A549 (cell line): ENCODE measurements at places on chromosomes 4 and X. TPM values are rescaled to one million over a fixed set of nuclear protein-coding genes. Genes with fewer than 3 reads are reported as not detected.

The HTN3 gene
- polyA plus RNA-seq = not detected in 3 replicates

The SOD3 gene
- not detected in 3 replicates for polyA plus RNA-seq

The CDKN2AIP gene
- polyA plus RNA-seq = 8.9 to 9.6 TPM (median 9.1 TPM) in 3 replicates

The RIBC1 gene
- 0.96 to 1.5 TPM (median 1.1 TPM) in 3 replicates for polyA plus RNA-seq

The CLDN34 gene
- polyA plus RNA-seq = not detected in 3 replicates

The RHOXF2B gene
- not detected in 3 replicates for polyA plus RNA-seq

The SLC30A9 gene
- 27.3 to 28.8 TPM (median 28.7 TPM) in 3 replicates for polyA plus RNA-seq

The F8A3 gene
- polyA plus RNA-seq = 1.4 to 1.9 TPM (median 1.7 TPM) in 3 replicates

The FMR1 gene
- 31.0 to 36.0 TPM (median 32.6 TPM) in 3 replicates for polyA plus RNA-seq

The YY2 gene
- polyA plus RNA-seq = 2.6 to 3.2 TPM (median 3.2 TPM) in 3 replicates

The ARX gene
- polyA plus RNA-seq = 0.21 to 0.46 TPM (median 0.40 TPM) in 3 replicates

The TCEAL9 gene
- polyA plus RNA-seq = 124 to 153 TPM (median 143 TPM) in 3 replicates

The ADH6 gene
- 0.12 to 0.16 TPM in 2 of 3 replicates, not detected in the other for polyA plus RNA-seq

The CDKL2 gene
- polyA plus RNA-seq = 0.84 to 1.00 TPM (median 0.88 TPM) in 3 replicates

The CPE gene
- polyA plus RNA-seq = 1.9 to 2.4 TPM (median 1.9 TPM) in 3 replicates

The NLGN4X gene
- 0.06 TPM in 1 of 3 replicates, not detected in the others for polyA plus RNA-seq

The HSFX2 gene
- polyA plus RNA-seq = 0.08 to 0.18 TPM (median 0.10 TPM) in 3 replicates

The NXF2B gene
- polyA plus RNA-seq = not detected in 3 replicates
